ENCODE measurements at places on chromosomes 1 and 21. TPM values are rescaled to one million over a fixed set of nuclear protein-coding genes. Genes with fewer than 3 reads are reported as not detected.

CYP4Z1 gene
- total RNA-seq: not detected

ZMPSTE24 gene
- 59.5 TPM for total RNA-seq

BCAN gene
- not detected for total RNA-seq

AZIN2 gene
- total RNA-seq: 1.4 TPM

RSPH1 gene
- total RNA-seq: not detected

PEF1 gene
- total RNA-seq: 71.5 TPM

NSUN4 gene
- total RNA-seq: 44.1 TPM

Data from activated T-cell treated with anti-CD3 and anti-CD28 coated beads, Interleukin-2, amount 50 U/mL, for 4 hours (primary cell).